ENCODE measurements at places on chromosomes 13 and 19. TPM values are rescaled to one million over a fixed set of nuclear protein-coding genes. Genes with fewer than 3 reads are reported as not detected.

DNA sequence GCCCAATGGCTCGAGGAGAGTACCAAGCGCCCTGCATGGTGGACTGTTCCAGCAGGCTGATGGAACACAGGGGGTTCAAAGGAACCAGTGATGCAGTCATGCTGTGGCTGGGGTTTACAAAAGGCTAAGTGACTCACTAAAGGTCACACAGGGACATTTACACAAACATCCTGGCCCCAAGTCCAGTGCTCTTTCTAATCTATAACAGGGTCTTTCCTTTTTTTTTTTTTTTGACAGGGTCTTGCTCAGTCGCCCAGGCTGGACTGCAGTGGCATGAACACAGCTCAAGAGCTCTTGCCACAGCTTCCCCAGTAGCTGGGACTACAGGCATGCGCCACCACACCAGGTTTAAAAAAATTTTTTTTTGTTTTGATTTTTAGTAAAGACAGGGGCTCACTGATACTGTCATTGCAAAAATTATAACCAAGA, 2.8 kb upstream of the SLC25A15 start:
- no peak for DNase-seq

DNA sequence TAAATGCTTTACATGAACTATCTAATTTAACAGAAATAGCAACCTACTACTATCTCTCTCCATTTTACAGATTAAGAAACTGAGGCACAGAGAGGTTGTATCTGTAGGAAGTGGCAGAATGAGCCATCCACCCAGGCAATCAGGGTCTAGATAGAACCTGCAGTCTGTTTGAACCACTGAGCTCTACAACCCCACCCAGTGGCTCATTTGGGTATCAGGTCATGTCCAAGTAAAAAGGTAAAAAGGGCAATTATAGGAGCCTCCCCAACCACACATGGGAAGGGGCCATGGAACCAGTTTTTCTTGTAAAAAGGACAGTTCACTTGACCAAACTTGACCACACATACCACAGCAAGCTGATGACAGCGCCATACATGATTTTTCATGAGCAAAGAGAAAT, 92.9 kb upstream of the SGCG start:
- DNase-seq = no peak

DNA sequence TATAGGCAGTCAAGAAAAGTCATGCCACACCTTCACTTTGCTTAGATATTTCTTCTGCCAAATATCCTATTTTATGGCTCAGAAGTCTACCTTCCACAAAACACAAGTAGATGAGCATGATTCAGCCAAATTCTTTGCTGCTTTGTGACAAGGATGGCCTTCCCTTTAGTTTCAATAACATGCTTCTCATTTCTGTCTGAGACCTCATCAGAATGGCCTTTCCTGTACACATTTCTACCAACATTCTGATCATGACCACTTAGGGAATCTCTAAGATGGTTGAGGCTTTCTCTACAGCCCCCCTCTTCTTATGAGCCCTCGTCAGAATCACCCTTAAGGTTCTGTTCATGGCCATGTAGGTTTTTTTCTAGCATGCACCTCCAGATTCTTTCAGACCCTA, 96.2 kb downstream of the COL4A2 start:
- no peak for DNase-seq

ZNF547 gene
- 9.7 TPM for polyA plus RNA-seq

DNA sequence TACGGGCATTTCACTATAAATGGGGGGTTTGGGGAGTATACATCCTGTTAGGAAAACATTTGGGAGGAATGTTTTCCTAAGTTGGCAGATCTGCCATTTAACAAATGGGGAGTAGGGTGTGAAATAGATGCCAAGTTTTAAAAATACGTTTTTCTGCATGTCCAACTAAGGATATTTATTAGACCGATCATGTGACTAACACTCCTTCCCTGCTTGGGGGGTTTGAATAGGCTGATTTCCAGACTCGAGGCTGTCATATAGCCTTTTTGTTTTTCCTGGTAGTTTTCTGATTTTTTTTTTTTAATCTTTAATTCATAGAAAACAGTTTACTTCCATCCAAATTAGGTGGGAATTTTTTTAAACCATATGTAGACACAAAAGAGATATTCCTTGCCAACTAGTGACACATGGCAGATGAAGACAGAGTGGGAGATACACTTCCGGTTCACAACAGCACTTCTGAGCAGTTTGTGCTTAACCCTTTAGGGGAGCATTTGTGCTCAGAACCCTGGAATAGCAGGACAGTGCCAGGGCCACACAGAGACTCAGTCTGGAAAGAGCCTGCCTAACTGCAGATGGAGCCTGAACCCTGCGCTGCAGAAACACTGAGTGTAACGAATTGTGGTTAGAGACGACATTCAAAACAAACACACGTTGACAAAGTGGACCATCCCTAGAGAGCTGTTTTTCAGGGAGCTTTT, 5.6 kb upstream of the GATAD2A start:
- no peak for DNase-seq

DNA sequence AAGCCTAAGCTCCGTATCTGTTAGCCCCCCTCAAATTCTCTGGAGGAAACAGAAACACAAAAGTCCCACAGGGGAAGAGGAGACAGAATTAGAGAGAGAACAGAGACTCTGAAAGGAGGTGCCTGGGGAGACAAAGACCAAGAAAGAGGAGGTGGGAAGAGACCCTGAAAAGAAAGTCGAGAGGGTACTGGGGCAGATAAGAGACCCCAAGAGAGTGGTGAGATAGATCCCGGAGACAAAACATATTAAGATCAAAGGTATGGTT, 915 bp upstream of the GRWD1 start:
- DNase-seq = no peak
